LNCaP clone FGC (cell line): ENCODE measurements at places on chromosomes 2 and 18.

GRCh38 chr2:225468131-225468530 is 68.6 kb downstream of the NYAP2 start:
- DNase-seq: no peak

DNA sequence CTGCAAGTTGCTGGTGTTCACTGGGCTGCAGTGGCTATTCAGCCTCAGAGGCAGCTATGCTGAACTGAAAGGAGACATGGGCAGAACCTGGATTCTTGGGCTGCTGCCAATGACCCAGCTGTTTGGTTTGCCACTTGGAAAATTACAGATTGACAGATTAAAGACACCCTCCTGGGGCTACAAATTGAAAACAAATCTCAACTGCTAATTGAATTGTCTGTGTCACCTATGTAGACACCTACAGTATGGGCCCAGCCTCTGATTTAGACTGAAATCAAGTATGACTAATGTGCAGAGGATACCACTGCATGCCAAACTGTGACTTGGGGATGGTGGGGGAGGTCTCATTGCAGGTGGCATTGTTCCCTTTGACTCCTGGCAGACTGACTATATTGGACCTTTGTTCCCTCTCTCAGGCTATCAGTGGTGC is 42.8 kb downstream of the ITSN2 start:
- DNase-seq: no peak

- no peak for DNase-seq
Observed at GRCh38 chr2:232697807-232698110, 628 bp downstream of the GIGYF2 start.

DNA sequence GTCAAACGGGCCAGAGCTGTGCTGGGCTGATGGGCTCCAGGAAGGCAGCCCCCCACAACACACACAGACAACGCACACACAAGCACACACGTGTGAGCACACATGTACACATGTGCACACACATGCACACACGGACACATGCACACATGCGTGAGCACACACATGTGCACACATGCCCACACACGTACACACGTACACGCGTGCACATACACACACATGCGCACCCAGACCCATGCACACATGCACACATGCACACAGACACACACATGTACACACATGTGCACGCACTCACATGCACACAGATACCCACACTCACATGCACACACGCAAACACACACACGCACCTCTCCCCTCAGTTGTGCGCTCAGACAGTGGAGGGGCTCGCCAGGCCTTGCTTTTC is 31.2 kb upstream of the HPCAL1 start:
- DNase-seq: no peak

GRCh38 chr2:177037569-177037968 is 175.0 kb upstream of the HNRNPA3 start:
- no peak for DNase-seq
